ENCODE measurements at places on chromosomes 1 and 21. TPM values are rescaled to one million over a fixed set of nuclear protein-coding genes. Genes with fewer than 3 reads are reported as not detected.
A peak's percentile ranks its signal among the peaks of the same experiment; 100 is the strongest.

The LCE1D gene
- not detected for polyA plus RNA-seq

The AMIGO1 gene
- polyA plus RNA-seq: 1.5 TPM

The RWDD3 gene
- 24.6 TPM for polyA plus RNA-seq

The MAP3K6 gene
- 7.6 TPM for polyA plus RNA-seq

The SPOCD1 gene
- polyA plus RNA-seq: 78.8 TPM

The GJB5 gene
- polyA plus RNA-seq: not detected

The GBP2 gene
- polyA plus RNA-seq: 56.8 TPM

The LAX1 gene
- not detected for polyA plus RNA-seq

The PLD5 gene
- not detected for polyA plus RNA-seq

The PGLYRP3 gene
- polyA plus RNA-seq: not detected

The LEPROT gene
- polyA plus RNA-seq: 86.7 TPM

The B4GALT2 gene
- 39.0 TPM for polyA plus RNA-seq

The USH2A gene
- 0.01 TPM for polyA plus RNA-seq

The HIPK1 gene
- polyA plus RNA-seq: 28.4 TPM

The HJV gene
- polyA plus RNA-seq: not detected

GRCh38 chr1:82260666-82261065 lies 459.9 kb downstream of the ADGRL2 start:
- DNase-seq: no peak

DNA sequence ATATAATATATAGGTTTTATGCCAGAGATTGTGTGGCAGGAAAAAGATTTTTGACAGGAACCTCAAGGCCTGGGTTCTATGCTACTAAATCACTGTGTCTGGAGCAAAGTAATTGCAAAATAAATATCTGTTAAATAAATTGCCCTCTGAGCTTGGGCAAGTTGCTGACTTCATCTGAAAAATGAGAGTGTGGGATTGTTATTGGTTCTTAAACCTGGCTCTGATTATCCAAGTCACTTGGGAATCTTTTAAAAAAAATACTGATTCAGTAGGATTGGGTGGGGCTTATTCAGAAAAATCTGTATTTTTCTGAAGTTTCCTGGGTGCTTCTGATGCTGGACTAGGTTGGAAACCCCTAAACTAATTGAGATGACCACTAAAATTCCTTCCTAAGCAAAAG lies 174.1 kb upstream of the SGIP1 start:
- DNase-seq: no peak

- DNase-seq: no peak
Measured at GRCh38 chr1:15883326-15883725, 35.8 kb downstream of the SPEN start.

DNA sequence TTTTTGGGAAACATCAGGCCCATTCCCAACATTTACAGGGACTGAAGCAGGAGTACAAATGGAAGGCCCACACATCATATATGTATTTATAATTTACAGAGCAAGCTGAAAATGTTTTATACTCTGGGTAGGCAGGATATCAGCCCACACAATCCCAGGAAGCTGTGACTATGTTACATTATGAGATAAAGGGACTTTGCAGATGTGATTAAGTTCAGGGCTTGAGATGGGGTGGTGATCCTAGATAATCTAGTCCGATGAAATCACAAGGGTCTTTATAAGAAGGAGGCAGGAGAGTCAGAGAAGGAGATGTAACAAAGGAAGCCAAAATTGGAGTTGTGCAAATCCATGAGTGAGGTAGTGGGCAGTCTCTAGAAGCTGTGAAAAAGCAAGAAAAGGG lies 160.5 kb downstream of the PDE4B start:
- DNase-seq: no peak

DNA sequence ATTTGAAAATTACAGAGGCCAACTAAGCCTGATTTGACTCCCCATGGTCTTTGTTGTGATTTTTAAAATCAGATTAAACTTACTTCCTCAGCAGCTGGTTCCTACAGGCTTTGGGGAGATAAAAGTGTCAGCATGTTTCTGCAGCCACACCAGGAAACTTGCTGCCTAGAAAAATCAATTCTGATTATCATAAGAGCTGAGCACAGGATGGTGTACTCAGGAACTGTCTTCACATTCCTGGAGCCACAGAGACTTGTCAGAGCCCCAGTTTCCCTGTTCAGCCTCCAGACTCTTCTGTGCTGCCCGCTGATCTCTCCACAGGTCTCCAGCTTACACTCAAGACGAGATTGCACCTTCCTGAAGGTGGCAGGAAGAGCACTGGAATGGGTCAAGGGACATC lies 23.9 kb downstream of the RAB3B start:
- DNase-seq: no peak

- peak; percentile 7 for DNase-seq
Measured at GRCh38 chr1:97632075-97632474, 288.8 kb downstream of the DPYD start.

- DNase-seq: no peak
Measured at GRCh38 chr1:1116701-1117468, 996 bp upstream of the C1orf159 start.

- no peak for DNase-seq
Measured at GRCh38 chr1:72670902-72671301, 388.6 kb upstream of the NEGR1 start.

- no peak for DNase-seq
Measured at GRCh38 chr1:209235166-209235565, 348.3 kb upstream of the CAMK1G start.

- no peak for DNase-seq
Measured at GRCh38 chr1:200183637-200184036, 156.1 kb downstream of the NR5A2 start.

DNA sequence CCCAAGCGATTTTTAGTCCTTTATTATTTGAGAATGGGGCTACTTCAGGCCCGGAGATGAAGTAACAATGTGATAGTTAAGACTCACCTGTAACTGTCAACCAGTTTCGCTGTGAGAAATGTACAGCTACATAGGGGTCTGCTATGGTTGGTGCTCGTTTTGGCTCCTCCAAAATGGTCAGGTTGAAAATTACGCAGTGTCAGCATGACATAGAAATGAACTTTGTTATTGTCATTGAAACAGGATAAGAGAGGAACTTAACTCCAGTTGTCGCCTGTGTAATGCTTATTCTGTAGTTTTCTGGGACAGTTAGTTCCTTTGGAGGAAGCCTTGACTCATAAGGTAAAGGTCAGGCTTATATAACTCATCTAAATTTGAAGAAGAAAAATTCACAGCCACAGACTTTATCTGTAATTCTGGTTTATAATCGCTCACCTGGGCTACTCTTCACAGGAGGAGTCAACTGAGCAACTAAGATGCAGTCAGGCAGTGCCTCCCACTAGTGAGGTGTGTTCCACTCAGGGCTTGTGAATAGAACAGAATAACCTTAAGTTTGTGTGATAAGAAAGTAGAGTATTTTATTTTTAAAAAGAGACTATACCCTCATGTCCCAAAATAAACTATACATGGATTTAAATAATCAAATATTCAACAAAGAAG lies 130.9 kb downstream of the CD247 start:
- DNase-seq: no peak

DNA sequence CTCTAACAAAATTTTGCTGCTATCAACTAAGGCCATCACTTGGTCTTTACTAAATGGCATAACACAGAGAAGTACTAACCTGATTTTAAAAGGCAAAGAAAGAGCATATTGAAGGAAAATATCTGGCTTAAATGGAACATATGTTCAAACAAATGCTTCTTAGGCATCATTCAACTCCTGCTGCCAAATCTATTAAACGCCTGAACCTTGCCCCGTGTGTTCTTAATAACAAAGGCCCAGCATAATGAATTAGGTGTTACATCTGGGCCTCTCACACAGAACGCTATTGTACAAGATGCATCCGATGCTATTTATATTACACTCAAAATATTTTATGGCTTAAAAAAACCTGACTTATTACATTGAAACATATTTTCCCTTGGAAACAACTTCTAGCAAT lies 48.4 kb downstream of the B3GALNT2 start:
- DNase-seq: no peak

- DNase-seq: no peak
Measured at GRCh38 chr1:213035573-213035972, 15.5 kb upstream of the RPS6KC1 start.

DNA sequence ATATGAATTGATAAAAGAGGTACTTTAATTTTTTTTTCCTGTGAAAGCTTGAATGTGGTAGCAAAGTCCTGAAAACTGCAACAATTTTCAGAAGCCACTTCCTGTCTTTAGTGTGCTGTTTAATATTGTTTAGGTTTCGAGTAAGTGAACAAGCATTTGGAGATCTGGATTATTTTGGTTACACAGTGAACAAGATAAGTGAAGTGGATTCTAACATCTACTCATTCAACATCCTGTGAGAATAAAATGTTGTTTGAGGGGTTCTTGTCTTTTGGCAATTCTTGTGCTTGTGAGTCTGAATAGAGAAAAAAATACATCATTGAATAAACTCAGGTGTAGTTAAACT lies 35.2 kb upstream of the PLA2G4A start:
- DNase-seq: no peak

DNA sequence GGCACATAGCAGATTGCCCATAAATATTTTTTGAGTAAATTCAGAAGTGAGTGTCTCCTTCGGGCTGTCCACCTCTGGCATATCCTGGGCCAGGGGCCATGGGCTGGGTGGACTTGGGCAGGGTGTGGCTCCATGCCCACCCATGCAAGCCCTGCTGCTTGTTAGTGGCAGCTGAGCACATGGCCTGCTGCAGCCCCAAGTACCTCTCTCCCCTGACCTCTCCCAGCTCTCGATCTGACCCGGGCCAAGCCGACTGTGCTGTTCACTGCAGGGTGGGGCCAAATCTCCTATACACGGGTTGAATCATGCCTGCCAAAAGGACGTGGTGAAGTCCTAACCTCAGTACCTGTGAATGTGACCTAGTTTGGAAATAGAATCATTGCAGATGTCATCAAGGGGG lies 132.5 kb upstream of the C1orf174 start:
- DNase-seq: no peak

DNA sequence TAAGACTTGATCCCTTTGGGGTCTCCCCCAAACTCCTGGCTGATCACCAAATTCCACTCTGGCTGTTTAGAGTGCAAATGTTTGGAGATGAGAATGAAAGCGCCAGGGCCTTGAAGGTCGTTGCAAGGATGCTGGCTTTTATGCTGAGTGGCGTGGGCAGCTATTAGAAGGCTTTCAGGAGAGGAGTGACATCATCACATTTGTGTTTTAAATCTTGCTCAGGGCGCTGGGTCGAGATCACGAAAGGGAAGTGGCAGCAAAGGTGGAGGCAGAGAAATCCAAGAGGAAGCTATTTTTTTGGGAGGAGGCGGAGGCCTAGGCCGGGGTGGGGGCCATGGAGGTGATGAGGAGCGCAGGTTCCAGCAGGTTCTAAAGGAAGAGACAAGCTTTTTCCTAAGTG lies 49.3 kb downstream of the PDE9A start:
- DNase-seq: no peak

DNA sequence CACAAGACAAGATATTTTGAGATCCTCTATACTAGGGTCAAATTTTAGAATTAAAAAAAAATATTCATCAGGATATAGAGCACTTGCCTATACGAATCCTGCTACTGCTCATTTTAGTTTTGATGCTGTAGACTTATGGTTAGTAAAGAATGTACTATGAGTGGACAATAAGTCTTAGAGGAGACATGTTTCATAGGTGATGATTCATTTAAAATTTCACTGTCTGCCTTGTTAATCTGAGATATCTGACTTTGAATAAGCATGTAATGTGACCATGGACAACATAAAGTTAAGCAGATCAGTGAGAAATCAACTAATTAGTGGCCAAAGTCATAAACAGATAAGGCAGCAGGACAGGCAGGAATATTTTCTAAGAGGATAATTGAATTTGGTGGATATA lies 106.8 kb upstream of the HP1BP3 start:
- no peak for DNase-seq

GRCh38 chr21:46550116-46550941 lies 54.6 kb downstream of the S100B start:
- no peak for DNase-seq

- DNase-seq: no peak
Measured at GRCh38 chr1:154006136-154006535, 15.6 kb downstream of the RPS27 start.

DNA sequence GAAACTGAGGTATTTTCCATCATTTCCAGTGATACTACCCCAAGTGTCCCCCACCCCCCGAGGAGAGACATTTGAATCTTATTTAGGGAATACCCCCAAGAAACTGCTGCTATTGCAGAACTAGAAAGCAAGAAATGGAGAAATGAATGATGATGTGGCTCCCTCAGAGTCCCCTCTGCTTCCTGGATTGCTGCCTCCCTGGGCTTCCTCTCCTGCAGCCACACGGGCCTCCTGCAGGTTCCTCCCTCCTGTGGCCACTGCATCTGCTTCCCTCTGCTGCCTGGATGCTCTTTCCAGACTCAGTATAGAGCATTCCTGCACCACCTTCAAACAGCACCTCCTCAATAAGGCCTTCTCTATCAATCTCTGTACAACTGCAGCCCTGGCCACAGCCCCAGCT lies 69.3 kb downstream of the SLC25A24 start:
- no peak for DNase-seq

DNA sequence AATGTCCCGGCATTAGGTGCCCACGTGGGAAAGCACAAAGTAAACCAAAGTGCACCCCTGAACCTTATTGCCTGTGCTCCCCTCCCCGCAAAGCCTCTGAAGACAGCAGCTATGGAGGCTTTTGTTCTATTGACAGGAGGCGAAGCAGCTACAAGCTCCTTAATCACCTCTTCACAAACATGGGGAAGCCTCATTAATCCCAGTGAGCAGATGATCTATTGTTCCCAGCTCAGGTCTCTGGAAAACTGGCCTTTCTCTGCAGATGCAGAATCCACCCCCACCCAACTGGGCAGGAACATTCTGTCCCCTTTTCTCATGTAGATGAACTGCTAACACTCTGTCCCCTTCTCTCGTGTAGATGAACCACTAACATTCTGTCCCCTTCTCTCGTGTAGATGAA lies 190.5 kb upstream of the CSF3R start:
- DNase-seq: no peak

DNA sequence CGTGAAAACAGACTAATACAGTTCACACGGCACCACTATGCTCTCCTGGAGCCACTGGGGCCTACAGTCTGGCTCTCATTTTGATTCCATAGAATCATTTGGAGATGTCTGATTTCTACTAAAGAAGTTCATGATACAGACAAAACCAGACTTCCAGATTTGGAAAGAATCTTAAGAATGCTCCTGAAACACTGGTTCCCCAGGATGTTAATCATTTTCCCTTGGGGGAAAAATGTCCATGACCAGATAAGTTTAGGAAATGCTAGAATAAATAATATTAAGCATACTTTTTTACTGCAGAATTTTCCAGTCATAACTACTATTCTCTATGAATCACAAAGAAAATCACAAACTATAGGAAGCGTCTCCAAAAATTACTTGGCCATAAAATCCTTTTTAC lies 63.0 kb upstream of the RGS7 start:
- no peak for DNase-seq

Data from AG04450 (cell line).